Right renal cortex interstitium (tissue), 3 donors: ENCODE measurements at places on chromosomes 7 and 10. TPM values are rescaled to one million over a fixed set of nuclear protein-coding genes. Genes with fewer than 3 reads are reported as not detected.

The CCDC201 gene
- polyA plus RNA-seq, result not detected

The KLF14 gene
- 0.37 TPM for polyA plus RNA-seq

The GOLGA7B gene
- polyA plus RNA-seq, result 0.42 TPM

The MSS51 gene
- 1.8 TPM for polyA plus RNA-seq

The DNA2 gene
- polyA plus RNA-seq, result 13.2 TPM

The ZWINT gene
- polyA plus RNA-seq, result 52.0 TPM
